NCI-H2081 (cell line): ENCODE measurements at places on chromosomes 6 and 20.

DNA sequence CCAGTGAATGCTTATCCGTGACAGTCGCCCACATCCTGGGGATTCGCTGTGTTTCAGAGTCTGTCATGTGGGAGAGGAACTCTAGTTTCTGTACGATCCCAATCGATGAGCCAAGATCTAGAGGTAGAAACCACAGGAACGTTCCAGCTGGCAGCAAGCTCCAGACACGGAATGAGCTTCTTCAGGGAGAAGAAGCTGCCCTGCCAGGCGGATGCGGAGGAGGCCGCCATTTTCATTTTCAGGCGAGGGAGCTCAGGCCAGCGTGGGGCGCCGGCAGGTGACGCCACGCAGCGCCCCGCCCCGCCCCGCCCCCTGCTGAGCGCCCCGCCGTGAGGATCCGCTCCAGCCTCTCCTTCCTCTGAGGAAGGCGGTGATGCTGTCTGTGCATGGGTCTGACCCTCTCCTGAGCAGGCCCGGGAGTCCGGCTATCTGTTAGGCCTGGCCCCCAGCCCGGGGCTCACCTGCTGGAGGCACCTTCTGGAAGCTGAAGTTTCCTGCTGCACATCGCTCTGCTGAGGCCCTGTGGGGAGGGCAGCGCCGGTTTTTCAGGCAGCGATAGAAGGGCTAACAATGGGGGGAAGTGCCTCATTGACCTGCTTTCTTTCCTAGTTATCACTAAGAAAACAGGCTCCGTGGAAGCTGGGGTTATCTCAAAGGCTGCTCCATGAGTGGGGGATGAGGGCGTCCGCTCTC lies 147.5 kb downstream of the ERMARD start:
- no peak for DNase-seq

GRCh38 chr6:132365281-132365907 lies 35.9 kb downstream of the MOXD1 start:
- DNase-seq: no peak

DNA sequence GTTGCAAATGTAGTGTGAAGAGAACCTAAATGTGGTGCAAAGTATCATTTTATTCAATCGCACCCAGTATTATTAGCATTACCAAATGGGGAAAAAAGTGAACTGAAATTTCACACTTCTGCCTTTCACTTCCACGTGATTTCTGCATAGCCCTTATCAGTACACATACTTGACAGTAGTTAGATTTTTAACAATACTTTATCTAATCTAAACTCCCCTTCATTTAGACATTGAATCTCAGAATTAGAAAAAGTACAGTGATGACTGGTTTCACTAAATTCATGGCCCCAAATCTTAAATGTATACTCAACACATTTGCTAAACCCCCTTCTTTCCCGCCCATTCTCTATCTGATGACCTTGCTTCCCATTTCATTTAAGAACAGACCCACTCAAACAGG lies 14.3 kb downstream of the STX7 start:
- no peak for DNase-seq

GRCh38 chr20:24756292-24757025 lies 192.6 kb upstream of the CST7 start:
- no peak for DNase-seq

GRCh38 chr6:166055801-166056200 lies 111.8 kb downstream of the TBXT start:
- no peak for DNase-seq

DNA sequence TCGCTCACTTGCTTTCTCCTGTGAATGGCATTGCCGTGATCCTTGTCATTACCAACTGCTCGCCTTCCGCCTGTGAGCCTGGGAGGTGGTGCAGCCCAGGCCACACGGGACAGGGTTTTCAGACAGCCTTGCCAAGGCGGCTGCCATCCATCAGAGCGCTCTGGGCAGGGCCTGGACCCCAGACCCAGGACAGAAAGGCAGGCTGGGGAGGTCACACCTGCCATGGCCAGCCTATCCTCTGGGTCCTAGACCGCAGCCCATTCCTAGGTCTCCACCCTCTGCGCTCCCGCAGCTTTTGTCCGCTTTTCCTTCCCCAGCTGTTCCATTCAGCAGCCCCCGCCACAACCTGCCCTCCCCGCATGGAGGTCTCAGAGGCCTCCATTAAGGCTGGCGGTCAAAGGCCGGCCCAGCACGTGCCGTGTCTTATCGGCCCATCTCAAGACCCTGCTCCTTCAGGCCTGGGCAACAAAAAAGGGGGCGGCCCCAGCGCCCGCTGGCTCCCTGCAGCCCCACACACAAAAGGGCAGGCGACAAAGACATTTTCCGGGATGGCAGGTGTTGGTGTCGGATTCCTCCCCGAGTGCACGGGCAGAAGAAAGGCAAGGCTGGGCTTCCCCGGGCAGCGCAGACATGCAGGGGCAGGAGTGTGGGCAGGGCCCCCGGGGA lies 28.1 kb downstream of the INSM1 start:
- peak; percentile 74 for DNase-seq

DNA sequence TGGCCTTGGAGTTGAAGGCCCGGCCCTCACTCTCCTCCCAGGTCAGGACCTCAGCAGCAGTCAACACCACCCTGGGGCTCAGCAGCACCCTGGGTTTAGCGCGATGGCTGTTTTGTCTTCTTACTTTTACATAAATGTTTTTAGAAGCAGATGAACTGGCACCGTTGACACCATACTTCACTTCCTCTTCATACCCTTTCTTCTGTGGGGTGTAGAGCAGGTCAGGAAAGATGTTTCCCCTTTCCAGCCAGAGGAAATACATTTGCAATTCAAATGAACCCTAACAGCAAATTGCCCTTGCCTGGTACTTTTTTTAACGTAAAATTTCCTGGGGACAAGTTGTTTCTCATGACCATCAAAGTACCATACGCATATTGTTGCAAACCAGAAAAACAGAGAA lies 54.7 kb upstream of the SNX9 start:
- no peak for DNase-seq

DNA sequence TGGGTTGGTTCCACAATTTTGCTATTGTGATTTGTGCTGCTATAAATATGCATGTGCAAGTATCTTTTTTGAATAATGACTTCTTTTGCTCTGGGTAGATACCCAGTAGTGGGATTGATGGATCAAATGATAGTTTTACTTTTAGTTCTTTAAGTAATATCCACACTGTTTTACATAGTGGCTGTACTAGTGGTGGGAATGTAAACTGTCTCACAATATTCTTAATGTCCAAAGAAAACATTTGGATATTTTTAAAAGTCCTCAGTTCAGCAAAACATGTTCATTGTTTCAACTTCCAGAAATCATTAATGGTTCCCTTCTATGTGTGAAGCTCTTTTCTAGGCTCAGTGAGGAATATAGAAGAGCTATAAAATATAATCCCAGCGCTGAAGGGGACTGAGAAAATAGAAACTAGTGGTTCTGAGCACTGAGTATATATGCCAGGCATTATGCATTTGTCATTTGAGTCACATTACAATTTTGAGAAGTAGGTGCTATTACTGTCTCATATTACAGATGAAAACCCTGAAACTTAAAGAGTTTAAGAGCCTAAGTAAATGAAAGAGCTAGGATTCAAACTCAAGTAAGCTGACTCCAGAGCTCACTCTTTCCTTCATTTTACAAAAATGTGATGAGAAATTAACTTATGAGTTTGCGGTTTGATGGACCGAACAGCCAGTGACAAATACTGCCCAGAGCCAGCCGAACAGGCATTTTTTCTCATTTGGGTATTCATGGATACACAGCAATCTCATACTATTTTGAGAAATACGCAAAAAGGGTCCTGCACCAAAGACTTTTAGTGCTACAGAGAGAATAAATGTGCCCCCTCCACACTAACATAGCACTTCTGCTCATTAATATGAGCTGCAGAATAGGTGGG lies 250.1 kb downstream of the TBX18 start:
- DNase-seq: no peak

GRCh38 chr6:73182021-73182607 lies 43.2 kb downstream of the KHDC1L start:
- DNase-seq: no peak

DNA sequence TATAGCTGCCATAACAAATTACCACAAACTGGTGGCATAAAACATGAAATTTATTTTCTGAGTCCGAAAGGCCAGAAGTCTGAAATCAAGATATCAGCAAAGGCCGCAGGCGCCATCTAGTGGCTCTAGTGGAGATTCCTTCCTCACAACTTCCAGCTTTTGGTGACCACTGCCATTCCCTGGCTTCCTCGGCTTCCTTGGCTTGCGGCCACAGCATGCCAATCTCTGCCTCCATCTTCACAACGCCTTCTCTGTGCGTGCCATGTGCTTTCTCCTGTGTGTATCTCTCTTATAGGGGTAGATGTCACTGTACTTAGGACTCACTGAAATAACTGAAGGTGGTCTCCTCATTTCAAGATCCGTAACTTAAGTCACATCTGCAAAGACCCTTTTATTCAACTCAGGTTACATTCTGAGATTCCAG lies 5.4 kb upstream of the PLAGL1 start:
- DNase-seq: peak; percentile 70

DNA sequence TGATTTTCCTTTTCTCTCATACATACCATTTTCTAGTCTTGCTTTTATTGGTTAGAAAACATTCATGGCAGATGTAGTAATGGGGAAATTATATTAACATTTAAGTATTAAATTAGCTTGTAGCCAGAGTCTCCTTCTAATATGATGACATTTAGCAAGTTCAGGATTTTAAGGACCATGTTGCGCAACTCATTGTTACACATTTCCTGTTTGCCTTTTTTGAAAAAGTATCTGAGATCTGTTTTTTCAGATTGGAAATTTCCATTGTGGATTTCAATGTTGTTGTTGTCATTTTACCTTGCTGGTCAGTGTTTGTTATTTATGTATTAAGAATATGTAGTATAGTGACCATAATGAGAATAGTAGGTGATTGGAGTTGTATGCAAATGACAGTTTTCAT lies 38.7 kb downstream of the CDKAL1 start:
- DNase-seq: no peak

- DNase-seq: no peak
Measured at GRCh38 chr6:163529605-163530004, 115.1 kb downstream of the QKI start.

DNA sequence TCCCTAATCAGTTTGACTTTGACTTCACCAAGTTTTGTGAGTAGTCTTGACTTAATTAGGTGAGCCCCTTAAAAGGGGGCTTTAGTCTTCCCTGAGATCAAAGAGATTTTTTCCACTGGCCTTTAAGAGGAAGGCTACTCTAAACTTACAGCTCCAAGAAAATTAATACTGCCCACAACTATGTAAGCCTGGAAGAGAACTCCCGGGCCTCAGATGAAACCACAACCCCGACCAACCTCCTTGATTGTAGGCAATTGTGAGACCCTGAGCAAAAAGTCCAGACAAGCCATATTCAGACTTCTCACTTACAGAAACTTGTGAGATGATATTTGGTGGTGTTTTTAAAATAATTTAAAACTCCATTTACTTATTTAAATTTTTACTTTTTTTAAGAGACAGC lies 18.1 kb downstream of the SNX3 start:
- DNase-seq: no peak

DNA sequence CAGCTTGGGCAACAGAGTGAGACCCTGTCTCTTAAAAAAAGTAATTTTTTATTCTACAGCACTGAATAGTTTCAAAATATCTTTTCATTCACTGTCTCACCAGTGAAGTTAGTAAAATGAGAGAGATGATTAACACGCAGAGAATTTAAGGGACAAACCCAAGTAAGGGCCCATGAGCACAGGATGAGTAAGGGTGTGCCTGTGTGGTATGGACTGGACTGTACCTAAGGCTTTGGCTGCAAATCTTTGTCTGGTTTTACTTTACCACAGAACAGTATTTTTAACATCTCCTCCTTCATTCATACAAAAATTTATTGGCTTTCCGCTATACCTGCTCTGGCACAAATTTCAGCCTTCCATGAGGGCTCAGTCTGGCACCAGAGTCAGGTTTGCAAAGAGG lies 433.3 kb downstream of the UTRN start:
- DNase-seq: no peak

- peak; percentile 52 for DNase-seq
Measured at GRCh38 chr6:111565326-111566221, 40.1 kb downstream of the TRAF3IP2 start.

- peak; percentile 23 for DNase-seq
Measured at GRCh38 chr6:116016846-116017545, 43.7 kb downstream of the FRK start.

- DNase-seq: no peak
Measured at GRCh38 chr6:35558571-35558970, 45.9 kb upstream of the TULP1 start.

GRCh38 chr6:99138445-99138844 lies 190.7 kb upstream of the FBXL4 start:
- peak; percentile 16 for DNase-seq

GRCh38 chr6:34248198-34248726 lies 544 bp downstream of the SMIM29 start:
- no peak for DNase-seq

GRCh38 chr6:26196846-26197635 lies 109.8 kb downstream of the HFE start:
- peak; percentile 86 for DNase-seq

DNA sequence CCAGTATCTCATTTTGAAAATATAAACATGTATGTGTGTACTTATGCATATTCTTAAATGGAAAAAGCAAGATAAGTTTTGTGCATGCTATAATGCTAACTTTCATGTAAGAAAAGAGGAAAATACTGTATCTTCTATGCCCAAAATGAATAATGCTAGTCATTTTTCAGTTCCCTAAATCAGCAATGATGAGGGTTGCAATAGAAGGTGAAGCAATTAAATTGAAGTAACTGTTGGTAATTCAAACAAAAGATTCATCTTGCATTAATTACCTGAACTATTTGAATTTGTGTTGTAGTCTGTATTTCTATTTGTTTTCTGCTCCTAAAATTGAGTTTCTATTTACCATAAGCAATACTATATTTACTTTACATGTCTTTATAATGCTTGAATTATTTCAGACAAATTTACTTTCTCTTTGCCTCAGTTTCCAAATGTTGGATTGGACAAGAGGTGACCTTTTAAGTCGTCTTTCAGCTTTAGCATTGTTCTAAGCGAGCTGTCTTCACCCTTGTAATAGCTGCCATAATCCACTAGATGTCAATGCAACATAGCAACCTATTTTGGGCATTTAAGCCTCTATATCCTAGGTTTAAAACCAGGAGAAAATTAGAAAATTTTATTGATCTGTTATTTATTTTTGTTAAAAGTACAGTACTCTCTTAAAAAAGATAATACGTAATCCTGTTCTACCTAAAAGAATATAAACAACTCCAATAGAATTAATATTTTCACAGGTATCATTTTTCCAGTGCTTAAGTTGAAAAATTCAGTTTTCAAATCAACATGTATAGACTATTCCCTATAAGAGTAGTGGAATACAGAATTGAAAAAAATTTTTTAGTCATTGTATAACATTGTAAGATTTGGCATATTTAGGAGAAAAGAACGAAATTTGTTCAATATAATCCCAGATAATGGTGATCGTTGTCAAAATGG lies 52.3 kb upstream of the IFNGR1 start:
- peak; percentile 44 for DNase-seq

- no peak for DNase-seq
Measured at GRCh38 chr6:117619178-117619577, 16.9 kb upstream of the GOPC start.
